ENCODE measurements at places on chromosomes 1 and 21.

DNA sequence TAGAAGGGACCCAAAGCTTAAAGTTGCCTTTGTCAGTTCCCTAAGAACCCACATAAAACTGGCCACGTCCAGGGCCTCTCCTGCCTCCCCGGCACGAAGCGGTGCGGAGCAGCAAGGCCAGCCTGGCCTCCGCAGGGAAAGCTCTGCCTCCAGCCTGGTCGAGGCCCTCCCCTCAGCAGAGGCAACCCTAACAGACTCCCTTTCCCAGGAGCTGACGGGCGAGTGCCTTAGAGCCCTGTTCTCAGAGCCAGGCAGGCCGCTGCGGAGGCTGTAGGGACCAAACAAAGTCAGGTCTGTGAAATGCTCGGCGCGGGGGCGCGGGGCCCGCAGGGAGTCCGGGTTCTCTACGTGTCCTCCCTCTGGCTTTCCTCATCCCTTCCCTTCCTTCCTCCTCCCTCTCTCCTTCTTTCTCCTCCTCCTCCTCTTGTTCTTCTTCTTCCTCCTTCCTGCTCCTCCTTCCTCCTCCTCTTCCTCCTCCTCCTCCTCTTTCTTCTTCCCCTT lies 40.7 kb downstream of the RIPK4 start:
- no peak for DNase-seq

DNA sequence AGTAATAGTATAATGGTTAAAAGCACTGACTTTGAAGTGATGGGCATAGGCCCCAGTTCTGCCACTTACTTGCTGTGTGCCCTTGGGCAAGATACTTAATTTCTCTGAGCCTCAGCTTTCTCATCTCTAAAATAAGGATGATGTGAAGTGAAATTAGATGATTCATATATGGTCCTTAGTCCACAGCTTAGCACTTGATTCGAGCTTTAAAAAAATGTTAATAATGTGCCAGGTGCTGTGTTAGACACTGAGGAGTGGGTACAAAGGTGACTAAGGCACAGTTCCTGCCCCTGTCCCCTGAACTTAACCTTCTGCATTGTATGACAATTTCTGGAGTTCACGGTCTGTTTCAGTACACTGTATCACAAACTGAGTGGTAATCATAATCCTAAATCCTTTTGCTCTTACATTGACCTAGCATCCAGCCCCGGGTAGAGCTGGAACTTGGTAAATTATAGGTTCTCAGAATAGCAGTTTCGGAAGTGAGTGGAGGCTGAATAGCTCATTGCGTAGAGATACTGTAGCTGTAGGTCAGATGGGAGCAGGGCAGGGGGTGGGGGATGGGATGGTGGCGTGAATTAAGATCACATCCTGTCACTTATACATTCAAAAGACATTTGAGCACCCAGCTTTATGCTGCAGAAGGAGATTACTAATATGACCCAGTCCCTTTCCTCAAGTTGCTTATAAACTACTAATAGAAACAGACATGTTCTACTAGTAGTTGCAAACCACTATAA lies 1.5 kb downstream of the ZNF691 start:
- DNase-seq = no peak

- no peak for DNase-seq
These were observed 25.6 kb downstream of the CLIC4 start for GRCh38 chr1:24770881-24771280.

- DNase-seq = no peak
These were observed 179.2 kb downstream of the ZNF281 start for GRCh38 chr1:200230671-200231070.

- DNase-seq = no peak
These were observed 19.0 kb upstream of the GTF2B start for GRCh38 chr1:88910401-88910800.

- DNase-seq = no peak
These were observed 350.6 kb upstream of the RUNX1 start for GRCh38 chr21:35399706-35400105.

- DNase-seq = no peak
These were observed 15.4 kb downstream of the COL18A1 start for GRCh38 chr21:45420061-45421041.

DNA sequence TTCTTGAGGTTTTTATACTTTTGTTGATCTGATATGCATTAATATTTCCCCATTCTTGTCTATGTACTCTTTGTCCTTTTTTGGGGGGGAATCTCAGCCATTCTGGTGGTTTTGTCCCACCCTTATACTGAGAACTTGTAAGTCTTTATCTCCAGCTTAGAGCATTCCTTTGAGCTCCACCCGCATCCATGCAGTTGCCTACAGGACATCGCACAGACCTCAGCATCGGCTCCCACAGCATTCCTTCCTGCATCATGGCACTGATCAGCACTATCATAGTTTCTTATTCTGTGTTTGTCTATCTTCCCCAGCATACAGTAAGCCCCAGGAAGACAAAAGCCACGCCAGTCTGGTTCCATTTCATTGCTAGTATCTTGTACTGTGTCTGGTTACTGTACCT lies 33.0 kb downstream of the HHAT start:
- no peak for DNase-seq

DNA sequence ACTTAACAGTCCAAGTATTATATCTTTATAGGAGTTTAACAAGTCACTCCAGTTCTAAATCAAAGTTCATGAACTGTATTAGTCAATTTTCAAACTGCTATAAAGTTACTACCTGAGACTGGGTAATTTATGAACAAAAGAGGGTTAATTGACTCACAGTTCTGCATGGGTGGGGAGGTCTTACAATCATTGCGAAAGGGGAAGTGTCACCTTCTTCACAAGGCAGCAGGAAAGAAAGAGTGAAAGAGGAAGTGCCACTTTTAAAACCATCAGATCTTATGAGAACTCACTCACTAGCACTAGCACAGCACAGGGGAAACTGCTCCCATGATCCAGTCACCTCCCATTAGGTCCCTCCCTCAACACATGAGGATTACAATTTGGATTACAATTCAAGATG lies 70.0 kb downstream of the CLCA4 start:
- no peak for DNase-seq

DNA sequence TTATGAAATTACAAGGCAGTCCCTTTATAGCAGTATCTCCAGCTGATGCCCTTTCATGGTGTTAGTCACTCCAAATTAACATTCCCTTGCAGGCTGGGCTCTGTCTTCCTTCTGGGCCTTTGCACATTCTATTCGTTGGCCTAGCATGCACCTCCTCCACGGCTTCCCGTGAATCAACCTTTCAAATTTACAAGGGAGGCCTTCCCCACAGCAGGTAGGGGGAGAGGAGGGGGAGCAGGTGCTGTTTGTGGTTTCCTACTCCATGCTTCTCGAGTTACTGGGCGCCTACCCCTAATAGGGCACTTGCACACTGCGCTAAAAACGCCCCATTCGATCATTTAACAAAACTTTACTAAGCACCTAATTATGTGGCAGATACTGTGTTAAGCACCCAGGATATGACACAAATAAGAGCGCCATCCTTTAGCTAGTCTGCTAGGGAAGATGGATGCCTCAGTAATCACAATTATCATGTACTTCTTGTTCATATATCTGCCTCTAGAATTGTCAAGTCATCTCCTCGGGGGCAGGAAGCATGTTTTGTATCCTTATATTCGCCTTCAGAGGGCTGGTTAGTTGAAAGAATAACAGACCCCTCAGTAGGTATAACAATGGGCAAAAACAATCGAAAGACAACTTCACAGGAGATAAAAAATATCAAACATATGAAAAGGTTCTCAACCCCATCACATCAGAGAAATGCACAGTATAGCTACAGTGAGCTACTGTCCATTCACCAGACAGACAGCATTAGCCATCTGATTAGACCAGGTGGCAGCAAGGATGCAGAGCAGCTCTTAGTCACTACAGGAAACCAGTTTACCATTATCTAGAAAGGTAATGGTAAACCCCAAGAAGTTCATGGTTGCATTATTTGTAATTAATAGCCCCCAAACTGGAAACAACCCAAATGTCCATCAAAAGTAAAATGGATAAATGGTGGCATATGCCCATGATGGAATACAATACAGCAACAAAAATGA lies 1.7 kb upstream of the ADAR start:
- no peak for DNase-seq

DNA sequence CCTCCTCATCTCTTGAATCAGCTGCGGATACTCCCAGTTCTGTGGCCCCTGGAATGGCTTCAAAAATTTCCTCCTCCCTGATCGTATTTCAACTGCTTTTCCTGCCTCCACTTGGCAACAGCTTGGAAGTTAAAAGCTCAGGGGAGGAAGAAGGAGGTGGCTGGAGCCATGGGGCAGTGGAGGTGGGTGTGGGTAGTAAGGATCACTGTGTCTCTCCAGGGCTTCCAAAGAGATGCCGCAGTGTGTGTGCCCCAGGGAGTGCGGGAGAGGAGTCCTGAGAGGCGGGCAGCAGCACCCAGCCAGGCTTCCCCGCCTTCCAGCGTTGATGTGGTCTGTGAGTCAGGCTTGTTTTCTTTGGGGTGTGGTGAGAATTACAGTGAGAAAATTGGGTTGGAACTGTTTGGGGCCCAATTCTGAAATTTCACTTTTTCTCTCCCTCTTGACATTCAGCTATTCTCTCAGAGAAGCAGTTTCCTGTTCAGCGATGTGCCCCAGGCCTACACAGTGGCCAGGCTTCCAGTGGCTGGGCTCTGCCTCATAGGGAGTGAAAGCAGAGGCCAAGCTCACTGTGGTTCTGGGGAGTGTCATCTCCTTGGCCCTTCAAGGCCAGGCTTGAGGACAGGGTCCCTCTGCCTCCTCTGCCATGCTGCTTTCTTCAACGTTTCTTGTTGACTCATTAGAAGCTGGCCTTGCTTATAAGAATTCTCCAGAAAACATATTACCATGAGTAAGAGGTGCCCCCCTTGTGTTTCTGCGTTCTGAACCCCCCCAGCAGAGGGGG lies 69.0 kb downstream of the PGM1 start:
- DNase-seq = peak; percentile 52

DNA sequence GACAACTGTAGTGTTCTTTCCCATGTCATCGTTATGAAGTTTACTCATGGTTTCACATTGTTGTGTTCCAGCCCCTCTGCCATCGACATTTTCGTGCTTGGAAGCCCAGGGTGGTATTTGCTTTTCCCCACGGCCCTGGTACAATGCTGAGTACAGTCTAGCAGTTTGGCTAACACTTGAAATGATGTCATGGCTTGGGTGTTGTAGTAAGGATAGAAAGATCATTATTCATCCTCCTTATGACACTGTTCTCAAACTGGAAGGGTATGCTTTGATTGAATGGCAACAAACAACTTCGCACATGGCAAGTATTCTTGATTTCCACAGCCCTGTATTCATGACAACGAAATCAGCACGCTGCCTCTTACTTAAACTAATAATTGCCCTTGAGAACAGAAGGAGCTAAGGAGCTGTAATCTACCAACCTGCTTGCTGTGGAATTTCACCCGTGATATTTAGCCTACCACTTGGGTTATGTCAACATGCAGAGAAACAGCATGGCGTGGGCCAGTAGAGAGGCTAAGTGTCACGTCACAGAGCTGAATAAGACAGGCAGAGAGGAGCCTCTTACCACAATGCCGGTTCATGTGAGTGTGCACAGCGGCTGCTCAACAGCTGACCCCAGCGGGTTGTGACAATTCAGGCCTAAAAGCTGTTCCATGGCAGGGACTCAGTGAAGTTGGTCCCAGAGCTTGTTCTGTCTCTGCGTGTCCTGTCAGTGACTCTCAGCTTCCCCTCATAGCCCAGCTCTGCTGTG lies 73.9 kb downstream of the KCNJ6 start:
- no peak for DNase-seq

DNA sequence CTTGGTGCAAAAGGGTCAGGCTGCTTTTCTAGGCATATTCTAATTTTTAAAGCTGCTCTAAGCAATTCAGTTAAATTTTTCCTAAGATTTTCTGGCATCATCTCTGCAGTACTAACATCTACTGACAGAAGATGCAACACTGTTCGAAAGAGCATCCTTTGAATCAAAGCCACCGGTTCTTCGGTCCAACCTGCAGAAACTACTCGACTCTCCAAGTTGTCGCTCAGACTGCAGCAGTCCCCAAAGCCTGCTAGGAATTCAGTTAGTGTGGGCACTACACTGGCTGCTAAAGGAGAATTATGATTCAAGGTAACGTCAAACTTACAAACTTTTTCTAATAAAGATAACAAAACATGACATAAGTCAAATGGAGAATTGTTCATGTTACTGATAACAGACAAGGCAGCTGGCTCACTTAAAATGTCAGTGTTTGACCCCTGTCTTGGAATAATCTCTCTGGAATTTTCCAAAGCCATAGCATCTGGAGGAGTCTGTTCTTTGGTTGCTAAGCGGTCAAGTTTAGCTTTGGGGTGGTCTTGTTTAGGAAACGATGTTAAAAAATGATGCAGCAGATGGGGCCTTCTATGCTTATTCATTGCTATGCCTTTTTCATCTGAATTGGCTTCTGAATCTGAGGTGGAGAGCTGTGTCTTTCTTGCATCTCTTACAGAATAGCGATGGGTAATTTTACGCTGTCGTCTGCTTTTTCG lies 56.9 kb downstream of the LYST start:
- DNase-seq = no peak

GRCh38 chr1:155226188-155226909 lies 17.9 kb downstream of the MTX1 start:
- peak; percentile 41 for DNase-seq

- no peak for DNase-seq
These were observed 28.8 kb downstream of the CFAP74 start for GRCh38 chr1:1974834-1975233.

DNA sequence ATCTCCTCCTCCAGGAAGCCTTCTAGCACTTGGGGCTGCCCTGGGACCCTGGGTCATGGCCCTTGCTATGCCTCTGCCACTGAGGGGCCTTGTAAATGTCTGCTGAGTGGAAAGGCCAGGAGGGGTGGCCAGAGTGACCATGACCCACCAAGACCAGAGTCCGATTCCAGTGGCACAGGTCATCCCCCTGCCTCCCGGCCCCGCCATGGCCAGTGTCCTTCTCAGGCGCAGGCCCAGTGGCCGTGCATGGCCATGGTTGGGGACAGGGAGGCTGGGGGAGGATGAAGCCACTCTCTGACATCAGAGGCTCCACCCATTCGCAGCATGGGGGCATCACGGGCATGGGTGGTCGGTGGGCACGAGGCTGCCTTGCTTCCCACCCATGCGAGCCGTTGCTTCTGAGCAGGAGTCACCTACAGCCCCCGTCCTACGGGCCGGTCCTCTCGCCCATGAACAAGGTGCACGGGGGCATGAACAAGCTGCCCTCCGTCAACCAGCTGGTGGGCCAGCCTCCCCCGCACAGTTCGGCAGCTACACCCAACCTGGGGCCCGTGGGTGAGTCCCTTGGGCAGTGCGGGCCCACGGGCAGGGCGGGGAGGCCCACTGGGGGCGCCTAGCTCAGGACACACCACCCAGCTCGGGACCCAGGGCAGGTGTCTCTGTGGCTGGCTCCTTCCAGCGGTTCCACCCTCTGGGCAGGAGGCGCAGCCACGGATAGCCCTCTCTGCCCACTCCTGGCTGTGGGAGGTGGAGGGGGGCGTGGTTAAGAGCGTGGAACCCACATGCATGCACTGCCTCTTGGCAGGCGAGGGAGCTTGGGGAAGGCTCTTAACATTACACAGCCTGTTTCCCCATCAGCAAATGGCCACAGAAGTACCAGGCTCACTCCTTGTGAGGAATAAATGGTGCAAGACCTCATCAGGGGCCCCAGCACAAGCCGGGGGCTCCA lies 22.4 kb upstream of the CCDC27 start:
- no peak for DNase-seq

Measured in HS-5 (cell line).